ENCODE measurements at places on chromosomes 12 and 14. TPM values are rescaled to one million over a fixed set of nuclear protein-coding genes. Genes with fewer than 3 reads are reported as not detected.

Gene TAS2R42
- not detected for polyA plus RNA-seq

Gene IL31
- polyA plus RNA-seq = not detected

Gene HHIPL1
- 0.34 TPM for polyA plus RNA-seq

DNA sequence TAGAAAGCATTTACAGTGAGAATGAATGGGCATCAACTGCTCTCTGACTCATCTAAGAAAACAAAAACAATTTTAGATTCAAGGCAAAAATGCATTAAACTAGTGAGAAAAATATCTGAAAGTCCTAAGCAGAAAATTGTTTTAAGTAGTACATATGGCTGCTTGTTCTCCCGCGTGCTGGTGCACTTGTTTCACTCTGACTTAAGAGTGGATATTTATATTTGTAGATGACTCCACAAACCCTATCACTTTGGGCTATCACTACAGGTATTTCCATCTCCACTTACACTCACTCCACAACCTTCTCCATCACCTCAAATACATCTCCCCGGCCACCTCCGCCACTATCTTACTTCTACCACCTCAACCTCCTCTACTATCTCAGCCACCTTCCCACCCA is 253.9 kb upstream of the EGLN3 start:
- H3K27me3 ChIP-seq = no peaks in the 10 kb centered on the region
- H3K4me3 ChIP-seq = no peak overlapping the region
- no peak overlapping the region for H3K27ac ChIP-seq

DNA sequence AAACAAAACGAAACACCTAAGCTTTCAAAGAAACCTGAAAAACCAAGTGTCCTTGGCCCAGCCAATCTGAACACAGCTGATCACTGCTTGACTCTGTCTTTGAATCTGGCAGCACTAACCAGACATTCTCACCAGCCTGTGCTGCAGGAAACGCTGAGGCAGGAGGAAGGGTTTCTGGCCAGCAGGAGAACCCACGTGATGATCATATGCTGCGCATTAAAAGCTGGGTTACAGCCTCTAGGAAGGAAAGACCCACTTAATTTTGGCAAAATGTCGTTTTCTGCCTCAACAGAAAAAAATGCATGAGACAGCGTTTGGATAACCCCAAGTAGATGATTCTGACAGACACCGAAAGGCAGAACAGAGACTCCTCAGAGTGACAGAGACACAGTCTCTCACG is 9.8 kb downstream of the APPL2 start:
- peaks cover 54% of the 10 kb centered on the region for H3K36me3 ChIP-seq
- peak overlapping the region; percentile 54 for H3K27ac ChIP-seq
- peaks cover 72% of the 10 kb centered on the region for H3K4me1 ChIP-seq

GRCh38 chr12:3075315-3075714 is 1.9 kb upstream of the TSPAN9 start:
- H3K27ac ChIP-seq = no peak overlapping the region
- no peaks in the 10 kb centered on the region for H3K27me3 ChIP-seq
- peaks cover 31% of the 10 kb centered on the region for H3K4me1 ChIP-seq
- no peaks in the 10 kb centered on the region for H3K36me3 ChIP-seq
- no peak overlapping the region for H3K4me3 ChIP-seq

DNA sequence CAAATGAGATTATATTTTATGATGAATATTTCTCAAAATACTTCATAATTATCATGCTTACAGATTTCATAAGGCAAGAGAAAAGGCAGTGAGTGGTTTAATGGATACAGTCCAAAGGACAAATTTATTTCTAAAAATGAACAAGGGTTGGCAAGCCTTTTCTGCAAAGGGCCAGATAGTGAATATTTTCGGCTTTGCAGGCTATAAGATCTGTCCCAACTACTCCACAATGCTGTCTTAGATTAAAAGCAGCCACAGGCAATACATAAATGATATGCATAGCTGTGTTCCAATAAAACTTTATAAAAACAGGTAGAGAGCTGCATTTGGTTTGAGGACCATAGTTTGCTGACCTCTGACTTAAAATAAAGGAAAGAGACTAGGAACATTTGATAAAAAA is 42.9 kb upstream of the STK38L start:
- no peak overlapping the region for H3K4me3 ChIP-seq
- H3K4me1 ChIP-seq = peaks cover 7% of the 10 kb centered on the region
- DNase-seq = no peak
- no peaks in the 10 kb centered on the region for H3K27me3 ChIP-seq

DNA sequence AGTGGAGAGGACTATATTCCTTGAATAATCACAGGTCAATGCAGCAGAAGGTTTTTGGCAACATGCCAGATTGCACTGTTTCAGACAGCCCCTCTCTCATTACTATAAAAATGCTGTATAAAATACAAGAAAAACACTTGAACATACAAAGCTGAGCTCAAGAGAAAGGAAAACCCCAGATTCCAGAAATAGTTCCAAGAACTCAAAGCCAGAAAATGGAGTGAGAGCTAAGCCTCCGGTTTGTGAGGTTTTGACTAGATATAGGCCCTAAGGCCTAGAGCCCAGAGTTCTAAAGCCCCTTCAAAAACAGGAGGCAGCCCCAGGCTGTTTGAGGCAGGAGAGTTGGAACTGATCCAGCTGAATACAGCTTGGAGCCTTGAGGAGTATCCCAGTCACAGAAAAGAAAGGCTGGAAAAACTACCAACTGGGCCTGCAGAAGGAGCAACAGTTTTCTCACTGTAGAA is 29.4 kb upstream of the ACTN1 start:
- no peaks in the 10 kb centered on the region for H3K36me3 ChIP-seq
- no peaks in the 10 kb centered on the region for H3K27me3 ChIP-seq
- H3K4me3 ChIP-seq = no peak overlapping the region
- DNase-seq = no peak

- H3K27me3 ChIP-seq = no peaks in the 10 kb centered on the region
- H3K27ac ChIP-seq = peak overlapping the region; percentile 70
- peaks cover 44% of the 10 kb centered on the region for H3K4me1 ChIP-seq
Observed at GRCh38 chr12:119208626-119209061, 29.9 kb downstream of the HSPB8 start.

GRCh38 chr12:99332936-99333591 is 314.5 kb upstream of the GARIN6 start:
- DNase-seq = no peak
- H3K4me1 ChIP-seq = no peaks in the 10 kb centered on the region
- no peaks in the 10 kb centered on the region for H3K36me3 ChIP-seq
- no peak overlapping the region for H3K4me3 ChIP-seq

DNA sequence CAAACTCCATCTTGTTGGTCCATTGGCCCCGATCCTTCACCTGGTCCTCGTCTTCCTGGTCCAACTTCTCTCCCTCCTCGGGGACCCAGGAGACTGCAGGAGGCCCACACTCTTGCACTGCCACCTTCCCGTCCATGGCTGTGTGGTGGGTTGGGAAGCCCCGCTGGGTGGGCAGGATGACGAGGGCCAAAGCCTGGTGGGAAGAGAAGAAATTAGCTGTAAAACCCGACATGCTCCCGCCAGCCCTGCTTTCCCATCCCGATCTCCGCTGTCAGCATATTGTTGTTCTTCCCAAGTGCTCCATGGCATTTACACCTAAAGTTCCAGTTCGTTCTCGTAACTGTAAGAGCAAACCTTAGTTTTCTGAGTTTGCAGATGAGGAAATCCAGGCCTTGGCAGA is 4.1 kb downstream of the SLC6A12 start:
- no peaks in the 10 kb centered on the region for H3K27me3 ChIP-seq
- no peaks in the 10 kb centered on the region for H3K4me1 ChIP-seq
- H3K4me3 ChIP-seq = no peak overlapping the region
- no peak for DNase-seq
